ENCODE measurements at places on chromosomes 13 and 19.

DNA sequence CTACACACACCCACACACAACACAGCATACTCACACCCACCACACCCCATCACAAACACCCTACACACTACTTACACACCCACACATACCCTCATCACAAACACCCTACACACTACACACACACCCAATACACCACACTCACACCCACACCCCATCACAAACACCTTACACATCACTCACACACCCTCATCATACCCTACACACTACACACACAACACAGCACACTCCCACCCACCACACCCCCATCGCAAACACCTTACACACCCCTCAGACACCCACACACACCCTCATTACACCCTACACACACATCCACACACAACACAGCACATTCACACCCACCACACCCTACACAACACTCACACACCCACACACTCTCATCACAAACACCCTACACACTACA, 15.8 kb downstream of the PEPD start:
- no peak for DNase-seq

DNA sequence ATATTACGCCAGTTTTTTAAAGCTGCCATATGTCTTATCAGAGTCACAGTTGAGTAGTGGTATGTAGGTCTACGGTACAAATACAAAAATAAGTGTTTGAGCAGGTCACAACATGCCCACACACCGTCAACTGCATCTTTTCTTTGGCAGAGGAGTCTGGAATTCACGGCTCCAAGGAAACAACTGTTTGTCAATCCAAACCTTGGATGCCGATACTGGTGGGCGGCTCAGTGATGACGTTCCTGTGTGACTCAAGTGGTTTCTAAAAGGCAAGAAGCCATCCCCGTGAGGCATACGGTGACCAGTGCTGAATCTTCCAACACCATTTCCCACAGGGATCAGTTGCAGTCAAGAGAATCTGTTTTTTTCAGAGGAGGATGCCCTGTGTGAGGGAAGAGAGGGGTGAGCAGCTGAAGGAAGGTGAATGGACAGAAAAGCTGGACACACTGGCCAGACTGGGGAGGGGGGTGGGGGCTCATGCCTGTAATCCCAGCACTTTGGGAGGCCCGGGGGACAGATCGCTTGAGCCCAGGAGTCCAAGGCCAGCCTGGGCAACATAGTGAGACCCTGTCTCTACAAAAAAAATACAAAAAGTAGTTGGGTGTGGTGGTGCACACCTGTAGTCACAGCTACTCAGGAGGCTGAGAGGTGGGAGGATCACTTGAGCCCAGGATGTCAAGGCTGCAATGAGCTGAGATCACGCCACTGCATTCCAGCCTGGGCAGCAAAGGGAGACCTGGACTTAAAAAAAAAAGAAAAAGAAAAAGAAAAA, 22.8 kb upstream of the CEBPG start:
- DNase-seq: no peak

GRCh38 chr13:65725006-65725405, 1505.1 kb downstream of the PCDH9 start:
- DNase-seq: no peak

GRCh38 chr19:13849991-13850909, 26.7 kb upstream of the NANOS3 start:
- no peak for DNase-seq

DNA sequence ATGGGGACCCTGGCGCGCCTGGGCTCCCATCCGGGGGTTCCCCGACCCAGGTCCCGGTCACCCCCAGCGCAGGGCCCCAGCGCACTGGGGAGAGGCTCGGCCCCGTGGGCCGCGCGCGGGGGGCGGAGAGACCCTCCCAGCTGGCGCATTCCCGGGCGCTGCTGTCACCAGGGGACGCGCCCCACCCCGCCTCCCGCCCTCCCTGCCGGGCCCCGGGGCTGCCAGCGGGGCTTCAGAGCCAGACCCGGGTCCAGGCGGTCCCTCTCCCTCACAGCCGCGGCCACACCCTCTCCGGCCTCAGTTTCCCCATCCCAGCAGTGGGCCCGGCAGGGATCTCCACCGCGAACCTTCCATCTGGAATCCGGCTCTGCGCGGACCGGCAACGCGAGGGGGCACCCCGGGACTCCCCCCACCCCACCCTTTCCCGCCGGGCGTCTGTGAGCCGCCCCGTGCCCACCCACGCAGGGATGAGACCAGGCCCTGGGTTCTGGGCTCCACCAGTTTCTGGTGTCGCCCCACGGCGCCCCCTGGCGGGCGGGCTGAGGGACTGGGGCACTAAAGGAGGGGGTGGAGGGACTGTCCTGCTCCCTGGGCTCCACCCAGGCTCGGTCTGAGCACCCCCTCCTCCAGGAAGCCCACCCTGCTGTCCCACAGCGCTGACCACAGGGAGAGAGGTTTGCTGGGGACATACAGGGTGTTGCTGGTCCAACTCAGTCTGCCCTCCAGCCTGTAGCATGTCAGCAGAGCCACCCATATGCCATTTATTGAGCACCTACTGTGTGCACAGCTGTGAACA, 878 bp upstream of the ADAMTSL5 start:
- DNase-seq: no peak
